ENCODE measurements at places on chromosomes 13 and 19.

DNA sequence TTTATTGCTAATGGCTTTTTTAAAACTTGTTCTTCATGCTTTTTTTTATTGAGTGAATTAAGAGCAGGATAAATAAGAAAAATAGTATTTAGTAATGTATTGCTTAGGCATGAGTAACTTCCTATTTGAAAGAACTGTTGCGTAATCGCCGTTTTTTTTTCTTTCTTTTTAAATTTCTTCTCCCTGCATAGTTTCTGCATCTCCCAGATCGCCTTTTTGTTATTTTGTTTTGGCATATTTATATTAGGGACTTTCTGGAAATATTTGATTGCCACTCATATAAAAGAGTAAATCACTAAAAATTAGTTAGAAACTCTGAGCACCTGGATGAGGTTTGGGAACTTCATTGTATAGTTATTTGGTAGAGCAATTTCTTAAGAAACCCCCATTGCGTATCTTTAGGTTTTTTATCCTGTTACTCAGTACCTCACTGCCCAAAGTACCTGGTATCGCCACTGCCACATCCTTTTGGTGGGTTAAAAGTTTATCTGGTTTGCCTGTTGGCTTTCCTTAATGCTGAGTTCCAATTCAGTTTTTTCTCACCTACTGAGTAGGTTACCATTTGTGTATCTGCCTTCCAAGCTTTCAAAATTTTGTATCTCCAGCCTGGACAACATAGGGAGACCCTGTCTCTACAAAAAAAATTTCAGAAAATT lies 36.2 kb upstream of the LPAR6 start:
- DNase-seq: no peak

GRCh38 chr13:29936956-29937355 lies 86.5 kb upstream of the UBL3 start:
- DNase-seq: no peak

DNA sequence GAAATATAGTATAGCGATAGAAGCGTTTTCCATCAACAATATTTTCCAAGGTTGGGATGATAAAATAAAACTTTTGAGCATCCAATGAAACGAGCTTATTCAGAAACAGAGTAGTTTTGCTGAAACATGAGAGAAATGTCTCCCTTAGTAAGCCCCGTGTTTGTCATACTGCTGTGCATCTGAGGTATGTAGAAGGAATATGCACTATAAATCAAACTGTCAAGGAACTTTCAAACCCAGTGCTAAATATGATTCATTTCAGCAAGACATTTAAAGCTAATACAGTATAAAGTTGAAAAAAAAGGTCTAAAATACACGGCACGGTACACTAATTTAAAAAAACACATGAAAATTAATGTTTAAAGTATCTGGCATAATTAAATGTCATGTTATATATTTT lies 546.2 kb downstream of the SLITRK5 start:
- no peak for DNase-seq

- no peak for DNase-seq
Measured at GRCh38 chr13:98802559-98802958, 50.1 kb upstream of the SLC15A1 start.

- DNase-seq: no peak
Measured at GRCh38 chr13:20728579-20729311, 25.2 kb downstream of the IL17D start.

GRCh38 chr13:98050041-98050466 lies 92.8 kb upstream of the FARP1 start:
- DNase-seq: no peak

- DNase-seq: no peak
Measured at GRCh38 chr19:21221693-21222092, 79.9 kb downstream of the ZNF431 start.

- DNase-seq: no peak
Measured at GRCh38 chr19:35844482-35845214, 7.7 kb downstream of the NPHS1 start.
